ENCODE measurements at places on chromosomes 4 and X.

GRCh38 chr4:107950746-107951540 lies 19.6 kb downstream of the CYP2U1 start:
- no peak for DNase-seq

DNA sequence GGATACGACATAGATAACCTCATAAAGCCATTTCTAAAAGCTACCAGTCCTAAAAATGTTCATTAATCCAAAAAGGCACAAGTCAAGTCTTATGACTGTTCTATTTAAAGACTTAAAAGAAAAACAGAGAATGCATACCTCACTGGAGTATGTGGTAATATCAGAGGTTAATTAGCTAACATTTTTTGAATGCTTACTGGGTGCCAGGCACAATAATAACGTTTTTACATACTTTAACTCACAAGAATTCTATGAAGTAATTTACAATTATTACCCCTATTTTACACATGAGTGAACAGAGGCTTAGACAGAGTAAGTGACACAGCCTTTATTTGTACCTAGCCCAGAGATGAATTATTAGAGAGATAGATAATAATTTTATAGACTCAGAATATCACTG lies 207.5 kb downstream of the PDGFC start:
- no peak for DNase-seq

- no peak for DNase-seq
Observed at GRCh38 chr4:113582737-113583136, 178.8 kb downstream of the CAMK2D start.

DNA sequence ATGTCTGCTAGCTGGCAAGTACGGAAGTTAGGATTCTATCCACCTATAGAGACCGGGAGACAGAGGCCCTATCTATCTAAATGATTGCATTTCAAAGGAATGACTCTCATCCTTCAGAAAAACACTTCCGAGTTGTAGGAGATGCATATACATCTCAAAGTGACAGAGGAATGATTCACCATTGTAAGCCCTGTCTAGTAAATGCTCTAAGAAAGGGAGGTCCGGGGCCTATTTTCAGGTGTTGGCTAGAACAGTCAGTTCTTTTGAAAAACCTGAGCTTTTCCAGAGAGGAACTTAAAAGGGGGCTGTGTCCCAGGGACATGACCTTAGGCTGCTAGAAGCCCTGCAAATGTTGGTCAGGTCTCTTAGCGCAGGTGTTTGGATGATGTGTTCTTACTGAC lies 262.9 kb upstream of the IL1RAPL1 start:
- no peak for DNase-seq

DNA sequence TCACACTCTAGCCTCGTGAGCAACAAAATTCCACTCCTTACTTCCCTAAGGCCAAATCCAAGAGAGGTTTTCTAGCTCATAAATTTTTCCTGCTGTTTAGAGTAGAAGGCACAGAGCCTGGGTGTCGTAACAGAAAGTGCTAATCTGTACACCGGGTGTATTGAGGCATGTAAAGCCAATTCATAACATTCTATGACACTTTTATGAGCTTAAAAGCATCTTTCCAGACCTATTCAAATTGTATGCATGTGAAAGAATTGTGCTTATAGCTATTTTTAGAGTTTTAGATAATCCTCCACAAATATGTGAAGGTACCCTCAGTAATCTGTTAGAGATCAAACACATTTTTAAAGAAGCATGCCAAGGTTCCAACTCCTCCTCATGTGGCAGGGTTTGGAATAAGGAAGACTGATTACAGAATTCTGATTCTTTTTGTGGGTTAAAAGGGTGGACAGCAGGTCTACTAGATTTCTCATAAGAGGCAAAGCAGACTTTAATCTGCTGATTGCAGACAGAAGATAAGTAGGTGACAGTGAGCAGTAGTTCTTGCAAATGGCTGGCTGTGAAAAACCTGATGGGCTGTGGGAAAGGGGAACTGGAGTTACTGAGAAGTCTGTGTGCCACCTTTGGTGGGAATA lies 25.5 kb upstream of the LRCH2 start:
- no peak for DNase-seq

DNA sequence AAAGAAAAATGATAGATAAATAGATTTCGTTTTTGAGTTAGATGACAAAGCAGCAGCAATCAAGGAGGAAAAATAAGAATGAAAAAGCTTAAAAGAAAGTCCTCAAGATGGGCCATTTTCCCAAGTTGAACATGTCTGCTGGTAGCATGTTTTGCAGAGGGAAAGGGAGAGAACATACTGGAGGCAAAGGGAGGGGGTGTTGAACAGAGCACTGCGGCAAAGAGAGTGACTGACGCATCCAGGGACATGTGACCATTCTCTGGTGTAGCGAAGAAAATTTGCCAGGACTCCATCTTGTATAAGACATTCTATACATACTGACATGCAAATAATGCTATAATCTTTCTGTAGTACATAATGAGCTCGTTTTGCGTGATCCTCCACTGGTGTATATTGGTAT lies 1.2 kb downstream of the LINC00632 start:
- no peak for DNase-seq

DNA sequence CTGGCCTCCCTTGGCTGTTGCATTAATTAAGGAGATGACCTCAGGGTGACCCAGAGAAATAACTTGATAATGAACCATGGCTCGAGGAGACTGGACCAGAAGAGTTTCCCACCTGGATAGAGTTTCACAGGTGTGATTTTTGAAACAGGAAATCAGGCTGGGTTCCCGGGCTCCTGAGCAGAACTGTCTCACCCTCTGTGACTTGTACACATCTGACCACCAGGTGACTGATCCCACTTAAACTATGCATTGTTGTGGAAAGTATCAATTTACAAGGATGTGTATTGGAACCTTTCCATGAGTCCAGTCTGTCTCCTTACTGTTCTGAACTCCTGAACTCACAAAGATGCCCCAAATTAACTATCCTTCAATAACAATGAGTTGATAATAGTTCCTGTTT lies 220.3 kb downstream of the PTTG2 start:
- no peak for DNase-seq

GRCh38 chr4:96342790-96343455 lies 503.0 kb downstream of the PDHA2 start:
- DNase-seq, result no peak

- DNase-seq, result no peak
Observed at GRCh38 chr4:189436207-189436606, 504.5 kb upstream of the FRG1 start.

- DNase-seq, result peak; percentile 6
Observed at GRCh38 chr4:148060264-148061140, 328.6 kb downstream of the ARHGAP10 start.

- no peak for DNase-seq
Observed at GRCh38 chr4:24547979-24548378, 36.4 kb downstream of the DHX15 start.
